AG04449 (cell line): ENCODE measurements at places on chromosomes 11 and 22.

DNA sequence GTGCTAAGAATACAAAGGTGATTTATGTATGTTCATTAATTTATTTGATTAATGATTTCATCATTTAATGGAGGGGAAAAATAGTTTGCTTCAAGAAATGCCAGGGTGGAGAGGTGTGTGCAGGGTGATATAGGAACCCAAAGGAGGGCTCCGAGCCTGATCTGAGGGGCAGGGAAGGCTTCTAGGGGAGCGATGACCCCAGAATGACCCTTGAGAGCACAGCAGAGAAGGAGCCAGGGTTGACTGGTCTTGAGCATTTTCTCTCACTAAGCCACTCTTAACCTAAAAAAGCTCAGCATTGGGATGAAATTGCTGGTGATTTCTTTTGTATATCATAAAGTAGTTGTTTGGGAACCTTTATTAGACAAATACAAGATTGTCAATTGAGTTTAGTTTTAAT, 35.1 kb downstream of the HIPK3 start:
- DNase-seq = no peak

DNA sequence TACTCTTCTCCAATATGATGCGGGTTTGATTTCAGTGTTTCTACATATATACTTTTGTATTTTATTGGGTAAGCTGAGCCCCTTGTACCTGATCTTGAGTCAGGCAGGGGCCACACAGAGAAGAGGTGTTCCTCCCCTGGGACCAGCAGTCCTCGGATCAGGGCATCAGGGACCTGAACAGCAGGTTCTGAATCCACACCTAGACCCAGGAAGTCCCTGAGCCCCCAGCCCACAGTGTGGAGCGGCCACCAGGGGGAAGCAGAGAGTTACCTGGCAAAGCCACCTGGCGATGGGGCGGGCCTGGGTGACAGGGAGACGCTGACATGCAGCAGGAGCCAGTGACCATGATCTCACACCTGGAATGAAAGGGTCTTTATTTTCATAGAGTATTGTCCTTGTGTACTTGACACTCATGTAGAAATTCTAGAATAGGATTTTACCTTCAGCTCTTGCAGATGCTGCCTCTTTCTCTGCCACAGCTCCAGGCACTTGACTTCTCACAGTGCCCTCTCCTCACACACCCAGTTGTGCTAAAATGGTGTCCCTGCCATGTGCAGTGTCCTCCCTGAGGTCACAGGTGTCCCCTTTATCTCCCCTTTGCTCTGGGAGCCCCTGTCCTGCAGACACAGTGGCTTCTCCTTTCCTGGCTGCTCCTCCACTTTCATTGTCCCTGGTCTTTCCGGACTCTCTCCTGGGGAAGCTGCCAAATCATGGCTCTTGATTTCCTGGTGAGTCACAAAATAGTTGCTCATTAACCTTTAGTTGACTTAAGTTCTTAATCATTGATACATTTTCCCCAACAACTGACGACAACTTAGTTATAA, 48.5 kb downstream of the GGTLC2 start:
- DNase-seq = no peak

- DNase-seq = no peak
Measured at GRCh38 chr22:50702261-50702671, 29.6 kb downstream of the SHANK3 start.

DNA sequence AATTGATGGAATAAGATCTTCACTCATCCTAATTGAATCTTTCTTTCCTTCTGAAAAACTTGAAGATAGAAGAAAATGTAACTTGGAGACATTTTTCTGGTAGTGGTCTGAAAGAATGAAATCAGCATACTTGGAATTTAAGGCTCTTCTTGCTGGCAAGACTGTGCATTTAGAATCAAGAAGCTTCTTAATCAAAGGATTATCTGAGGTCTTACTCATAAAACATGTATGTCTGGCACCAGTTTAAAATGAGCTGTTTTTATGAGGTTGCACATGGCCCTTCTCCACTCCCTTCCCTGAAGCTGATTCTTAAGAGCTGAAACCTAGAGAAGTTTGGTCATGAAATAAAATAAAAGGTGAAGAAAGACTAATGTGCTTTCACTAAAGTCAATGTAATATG, 77.3 kb downstream of the ARHGEF12 start:
- peak; percentile 70 for DNase-seq

- DNase-seq = no peak
Measured at GRCh38 chr11:70680781-70681281, 282.5 kb downstream of the CTTN start.

GRCh38 chr22:43038325-43038724, 23.4 kb upstream of the PACSIN2 start:
- DNase-seq = no peak

DNA sequence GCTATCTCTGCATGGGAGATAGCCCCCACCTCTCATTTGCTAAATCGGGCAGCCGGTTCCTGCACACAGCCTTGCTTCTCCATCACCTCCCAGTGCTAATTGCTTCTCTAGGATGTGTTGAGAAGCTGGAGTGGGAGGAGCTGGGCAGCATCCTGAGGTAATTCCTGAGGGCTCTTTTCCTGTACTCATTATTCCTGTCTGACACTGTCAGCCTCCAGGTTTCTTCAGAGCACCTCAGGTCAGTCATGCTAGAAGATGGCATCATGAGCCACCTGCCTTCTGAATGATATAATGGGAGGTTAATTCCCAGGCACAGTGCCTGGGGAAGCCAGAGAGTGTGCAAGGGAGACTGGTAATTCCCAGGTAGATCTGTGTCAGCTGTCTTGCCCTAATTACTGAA, 133.0 kb downstream of the RAB38 start:
- no peak for DNase-seq

DNA sequence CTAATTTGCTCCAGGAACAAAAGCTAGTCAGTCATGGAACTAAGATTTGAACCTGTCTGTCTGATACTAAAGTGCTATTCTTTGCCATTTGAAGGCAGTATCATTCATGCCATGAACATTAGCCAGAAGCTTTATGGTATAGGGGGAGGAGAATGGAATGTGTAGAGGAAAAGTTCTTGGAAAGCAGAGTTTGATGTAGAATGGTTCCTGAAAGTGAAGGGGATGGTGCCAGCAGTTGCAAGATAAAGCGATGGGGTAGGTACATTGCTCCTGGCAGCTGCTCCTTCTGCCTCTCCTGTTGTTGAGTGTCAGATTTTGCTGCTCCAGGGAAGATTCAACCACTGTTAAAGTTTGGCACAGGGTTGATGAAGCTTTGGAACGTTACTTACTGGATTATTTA, 53.4 kb downstream of the ARHGAP42 start:
- DNase-seq = no peak

DNA sequence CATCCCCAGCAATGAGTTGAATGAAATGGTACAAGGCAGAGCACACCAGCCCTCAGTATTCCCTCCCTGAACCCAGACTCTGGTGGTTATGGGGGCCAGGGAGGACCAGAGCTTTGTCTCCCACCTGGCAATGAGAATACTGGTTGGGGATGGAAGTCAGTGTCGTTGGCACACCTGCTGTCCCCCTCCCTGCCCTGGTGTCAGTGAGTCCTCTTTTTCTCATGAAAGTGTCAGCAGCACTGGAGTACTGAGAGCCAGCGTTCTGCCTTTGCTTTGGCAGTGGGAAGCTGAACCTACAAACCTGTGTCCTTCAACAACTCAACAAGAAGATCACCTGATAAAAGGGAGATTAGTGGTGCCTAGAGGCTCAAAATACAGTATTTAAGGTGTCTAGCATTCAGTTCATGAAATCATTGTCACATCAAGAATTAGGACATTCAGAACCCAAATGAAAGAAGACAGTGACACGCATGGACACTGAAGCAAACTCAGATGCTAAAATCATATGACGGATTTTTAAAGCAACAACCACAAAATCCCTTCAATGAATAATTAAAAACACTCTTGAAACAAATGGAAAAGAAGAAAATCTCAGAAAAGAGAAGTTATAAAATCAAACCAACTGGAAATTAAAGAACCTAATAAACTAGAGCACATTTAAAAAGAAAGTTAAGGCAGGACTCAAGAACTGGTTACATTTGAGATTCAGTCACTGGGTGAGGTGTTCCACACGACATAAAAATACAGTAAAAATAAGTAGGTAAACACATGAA, 77.5 kb upstream of the VPREB1 start:
- no peak for DNase-seq

- no peak for DNase-seq
Measured at GRCh38 chr11:1502954-1503707, 16.6 kb upstream of the MOB2 start.

- no peak for DNase-seq
Measured at GRCh38 chr11:2748061-2748813, 48.4 kb upstream of the KCNQ1OT1 start.

DNA sequence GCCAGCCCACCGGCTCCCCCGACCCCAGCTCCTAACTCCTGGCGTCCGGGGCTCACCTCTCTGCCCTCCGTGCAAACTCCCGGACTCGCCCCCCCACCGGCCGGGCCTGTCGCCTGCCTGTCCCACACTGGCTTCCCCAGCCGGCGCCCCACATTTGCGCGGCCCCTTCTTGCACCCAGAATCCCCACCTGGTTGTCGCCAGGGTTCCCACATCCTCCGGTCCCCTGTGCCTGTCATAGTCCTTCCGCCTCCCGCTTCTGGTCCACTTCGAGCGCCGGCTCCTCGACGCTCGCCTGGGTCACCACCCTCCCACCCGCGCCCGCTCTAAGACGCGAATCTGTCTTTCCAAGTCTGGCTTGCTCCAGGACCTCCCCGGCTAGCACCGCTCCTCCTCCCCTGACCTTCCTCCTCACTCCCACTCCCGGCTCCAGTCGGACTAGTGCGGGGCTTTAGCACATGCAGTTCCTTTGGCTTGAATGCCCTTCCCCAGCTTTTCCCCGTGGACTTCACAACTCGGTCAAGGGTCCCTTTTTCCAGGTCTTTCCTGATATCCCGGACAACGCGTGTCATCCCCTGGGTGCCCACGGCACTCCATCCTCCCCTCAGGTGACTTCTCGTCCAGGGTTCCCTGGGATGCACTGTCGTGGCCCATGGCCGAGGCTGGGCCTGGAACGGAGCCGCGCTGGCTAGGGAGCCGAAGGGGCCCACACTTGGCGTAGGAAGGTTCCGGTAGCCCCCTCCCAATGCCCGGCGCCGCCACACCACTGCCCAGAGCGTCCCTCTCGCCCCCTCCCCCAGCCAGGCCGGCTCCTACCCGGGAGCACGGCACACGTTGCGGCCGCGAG, 635 bp downstream of the SCARF2 start:
- no peak for DNase-seq

DNA sequence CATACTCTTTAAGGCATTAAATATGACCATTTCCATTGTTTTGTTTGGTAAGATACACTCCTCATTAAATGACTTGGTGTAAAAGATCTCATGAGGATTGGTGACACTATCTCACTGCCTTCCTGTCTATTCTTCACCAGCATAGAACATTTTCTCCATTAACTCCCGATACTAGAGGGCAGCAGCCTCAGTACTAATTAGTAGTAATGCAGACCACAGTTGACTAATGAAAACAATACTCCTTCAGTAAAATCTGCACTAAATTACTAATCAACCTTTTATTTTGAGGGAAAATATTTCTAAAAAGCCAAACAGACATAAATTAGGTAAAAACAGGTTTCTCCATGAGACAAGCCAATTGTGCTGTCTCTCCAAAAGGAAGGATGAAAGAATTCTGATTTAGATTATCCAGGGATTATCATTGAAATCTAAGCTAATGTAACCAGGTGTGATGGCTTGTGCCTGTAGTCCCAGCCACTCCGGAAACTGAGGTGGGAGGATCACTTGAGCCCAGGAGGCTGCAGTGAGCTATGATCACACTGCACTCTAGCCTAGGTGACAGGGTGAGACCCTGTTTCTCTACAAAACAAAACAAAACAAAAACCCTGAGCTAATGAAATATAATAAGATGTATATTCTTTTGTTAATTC, 9.4 kb downstream of the PGM2L1 start:
- no peak for DNase-seq

DNA sequence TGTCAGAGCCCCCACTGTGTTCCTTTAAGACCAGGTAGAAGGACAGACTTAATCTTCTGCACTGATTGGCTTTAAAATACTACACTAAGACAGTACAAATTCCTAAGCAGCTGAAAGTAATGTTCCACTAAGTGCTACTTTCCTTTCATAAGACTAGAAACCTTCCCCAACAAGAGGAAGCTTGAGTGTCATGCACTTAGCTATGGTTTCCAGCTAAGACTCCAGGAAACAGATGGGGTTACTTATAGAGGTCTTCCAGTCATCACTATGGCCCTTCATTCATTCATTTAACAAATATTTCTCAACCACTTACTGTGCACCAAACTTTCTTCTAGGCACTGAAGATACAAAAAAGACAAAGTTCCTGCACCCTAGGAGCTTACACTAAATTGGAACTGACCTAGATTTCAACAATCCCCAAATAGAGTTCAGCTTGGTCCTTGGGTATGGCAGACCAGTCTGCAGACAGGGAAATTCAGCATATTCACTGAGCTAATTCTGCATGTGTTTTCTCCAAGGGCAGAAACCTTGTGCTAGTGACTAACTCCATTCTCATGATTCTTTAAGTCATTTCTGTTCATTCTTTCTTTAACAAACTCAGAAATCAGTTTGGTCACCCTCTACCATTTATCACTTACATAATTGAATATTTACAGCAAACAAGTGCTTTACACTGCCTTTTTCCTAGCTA, 178.4 kb upstream of the MTNR1B start:
- no peak for DNase-seq

- DNase-seq = no peak
Measured at GRCh38 chr11:10498022-10498400, 42.9 kb downstream of the AMPD3 start.

- DNase-seq = no peak
Measured at GRCh38 chr11:91326751-91327150, 897.9 kb upstream of the FAT3 start.

DNA sequence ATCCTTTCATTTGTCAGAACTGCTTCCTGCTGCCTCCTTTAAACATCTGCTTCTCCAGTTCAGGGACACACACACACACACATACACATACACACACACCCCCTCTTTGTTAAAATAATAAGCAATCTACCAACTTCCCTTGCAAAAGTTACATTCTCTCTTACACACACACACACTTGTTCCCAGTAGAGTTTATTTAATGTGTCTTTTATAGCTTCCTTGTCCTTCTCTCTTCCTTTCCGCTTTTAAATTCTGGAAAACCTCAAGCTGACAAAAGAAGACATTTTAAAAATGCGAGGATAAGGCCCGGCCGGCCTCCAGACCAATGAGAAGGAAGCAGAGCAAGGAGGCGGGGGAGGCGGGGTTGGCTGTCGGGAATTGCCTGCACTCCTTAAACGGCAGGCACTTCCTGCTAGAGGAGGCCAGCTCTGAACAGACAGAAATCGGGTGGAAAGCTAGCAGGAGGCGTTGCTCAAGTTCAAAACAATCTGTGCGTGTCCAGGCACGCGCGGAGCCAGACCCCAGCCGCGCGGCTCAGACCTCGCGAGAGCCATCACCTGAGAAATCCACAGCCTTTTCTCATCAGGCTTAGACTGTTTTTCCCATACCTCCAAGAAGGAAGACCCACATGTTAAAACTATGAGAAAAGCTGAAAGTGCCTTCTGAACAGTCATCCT, 99.9 kb downstream of the MAML2 start:
- DNase-seq = peak; percentile 91

GRCh38 chr11:122159173-122159721, 43.2 kb upstream of the BLID start:
- no peak for DNase-seq
